ENCODE measurements at places on chromosomes 2 and 18.

GRCh38 chr2:23465936-23466335, 81.0 kb downstream of the KLHL29 start:
- ATAC-seq: no peak

GRCh38 chr2:194464964-194465638, 1191.9 kb upstream of the SLC39A10 start:
- ATAC-seq: no peak

- no peak for ATAC-seq
These were observed 42.1 kb upstream of the ERMN start for GRCh38 chr2:157367704-157368103.

GRCh38 chr2:238162846-238163441, 4.2 kb downstream of the ERFE start:
- no peak for ATAC-seq

- no peak for ATAC-seq
These were observed 19.3 kb downstream of the MBOAT2 start for GRCh38 chr2:8984157-8984556.

GRCh38 chr2:184598002-184598315, 370 bp upstream of the ZNF804A start:
- no peak for ATAC-seq

DNA sequence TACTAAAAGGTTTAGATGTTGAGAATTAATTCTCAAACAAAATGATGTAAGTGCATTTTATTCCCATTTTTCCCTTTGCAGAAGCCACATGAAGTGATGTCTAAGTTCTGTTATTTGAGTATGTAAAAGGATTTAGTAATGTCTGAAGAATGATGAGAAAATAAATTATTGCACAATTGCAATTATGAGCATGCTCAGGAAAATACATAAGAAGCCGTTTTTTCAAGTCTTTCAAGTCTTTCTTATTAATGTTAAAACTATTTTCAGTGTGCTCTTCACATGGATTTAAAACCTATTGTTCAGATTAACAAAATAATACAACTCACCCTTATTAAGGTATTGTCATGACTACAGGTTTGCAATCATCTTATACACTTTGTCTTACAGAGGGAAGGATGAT, 331.4 kb upstream of the NETO1 start:
- no peak for ATAC-seq
